ENCODE measurements at places on chromosomes 1 and 21.

GRCh38 chr21:20661246-20661645 is 337.0 kb upstream of the NCAM2 start:
- no peak for DNase-seq

- no peak for DNase-seq
Observed at GRCh38 chr1:34696230-34696629, 58.6 kb upstream of the GJB5 start.

DNA sequence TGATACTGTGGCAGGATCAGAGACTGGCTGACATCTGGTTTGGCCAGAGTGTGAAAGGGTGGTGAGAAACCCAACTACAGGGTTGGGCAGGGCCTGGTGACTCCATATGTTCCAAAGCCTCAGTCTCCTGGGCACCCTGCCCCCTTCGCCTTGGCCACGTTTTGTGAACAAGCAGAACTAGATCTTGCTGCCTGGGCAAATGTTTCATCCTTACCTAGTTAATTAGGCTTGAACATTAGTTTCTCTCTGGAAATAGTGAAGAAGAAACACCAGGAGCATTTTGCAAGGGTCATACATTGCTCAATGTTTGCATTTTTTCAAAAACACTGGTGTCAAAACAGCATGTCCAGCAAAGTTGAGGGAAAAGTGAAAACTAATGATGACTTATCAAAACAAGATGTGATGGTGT is 60.5 kb downstream of the MAP3K7CL start:
- DNase-seq = no peak

GRCh38 chr1:22055463-22055862 is 3.0 kb downstream of the CDC42 start:
- DNase-seq = no peak

GRCh38 chr1:155649676-155650075 is 38.9 kb downstream of the YY1AP1 start:
- DNase-seq = no peak

- DNase-seq = no peak
Observed at GRCh38 chr21:40840401-40841125, 6.4 kb downstream of the DSCAM start.

DNA sequence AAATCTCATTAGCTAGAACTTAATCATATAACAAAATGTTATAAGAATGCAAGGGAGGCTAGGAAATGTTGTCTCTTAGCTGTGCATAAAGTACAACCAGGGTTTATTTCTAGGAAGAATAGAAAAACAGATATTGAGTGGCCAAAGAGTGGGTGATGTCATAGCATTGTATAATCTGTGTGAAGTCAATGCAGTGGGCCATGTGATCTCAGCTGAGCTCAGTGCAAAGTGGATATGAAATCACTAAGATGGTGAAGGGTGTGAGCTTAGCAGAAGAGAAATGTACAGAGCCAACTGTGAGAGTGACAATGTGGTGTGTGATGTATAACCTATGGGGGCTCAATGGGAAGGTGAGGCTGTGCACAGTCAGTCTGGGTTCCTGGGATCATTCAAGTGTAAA is 29.7 kb upstream of the DUSP23 start:
- no peak for DNase-seq

GRCh38 chr1:244050014-244050834 is 859 bp upstream of the ZBTB18 start:
- DNase-seq = peak; percentile 27

DNA sequence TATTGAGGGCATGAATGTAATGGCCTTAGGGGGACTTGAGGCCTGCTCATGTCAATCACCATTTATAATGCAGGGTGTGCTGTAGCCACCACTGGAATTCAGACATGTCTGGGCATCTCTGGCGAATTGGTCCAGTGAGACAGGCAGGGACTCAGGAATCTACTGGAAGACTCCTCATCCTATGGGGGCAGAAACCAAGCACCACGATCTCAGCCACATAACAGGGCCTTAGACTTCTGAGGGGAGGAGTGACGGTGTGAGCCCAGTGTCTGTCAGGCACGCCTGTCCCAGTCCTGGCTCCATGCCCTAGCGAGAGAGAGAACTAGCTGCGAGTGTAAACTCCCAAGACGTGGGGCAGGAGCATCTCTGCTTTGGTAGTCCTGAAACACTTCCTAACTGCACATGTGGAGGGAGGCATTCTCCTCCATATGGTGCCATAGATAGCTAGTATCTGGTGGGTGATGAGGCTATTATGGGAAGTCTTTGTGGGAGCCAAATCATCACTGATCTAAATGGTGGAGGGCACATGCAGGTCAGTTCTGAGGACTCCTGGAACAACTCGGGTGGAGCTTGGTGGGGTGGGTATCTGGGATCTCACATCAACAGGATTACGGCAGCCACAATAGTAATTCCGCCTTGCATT is 29.8 kb upstream of the KIAA0040 start:
- no peak for DNase-seq

DNA sequence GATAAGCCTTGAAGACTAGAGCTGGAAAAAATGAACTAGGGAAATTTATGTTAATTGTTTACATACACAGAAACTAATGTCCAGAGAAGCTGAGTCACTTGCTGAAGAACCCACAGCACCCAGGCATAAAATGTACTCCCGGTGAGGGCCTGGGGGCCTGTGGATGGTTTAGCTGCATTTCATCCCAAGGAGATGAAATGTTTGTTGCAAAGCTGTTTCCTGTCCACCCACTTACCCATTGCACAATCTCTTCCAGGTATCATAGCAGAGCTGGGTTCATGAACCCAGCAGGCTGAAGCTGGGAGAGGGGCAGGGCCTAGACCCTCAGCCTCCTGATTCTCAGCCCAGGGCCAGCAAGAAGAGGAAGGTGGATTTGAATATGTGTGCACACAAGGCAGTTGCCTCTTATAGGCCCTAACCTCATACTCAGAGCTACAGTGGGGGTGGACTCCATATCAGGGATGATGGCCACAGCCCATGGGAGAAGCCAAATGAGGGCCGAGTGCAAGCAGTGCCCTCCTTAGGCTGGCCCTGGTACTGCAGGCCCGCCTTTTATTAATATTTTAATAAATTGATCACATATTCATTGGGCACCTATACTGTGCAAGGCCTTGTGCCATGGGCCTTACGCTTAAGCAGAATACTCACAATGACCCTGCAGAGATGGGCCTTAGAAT is 110.8 kb downstream of the LACTBL1 start:
- peak; percentile 5 for DNase-seq

GRCh38 chr1:215082532-215083382 is at the start of gene KCNK2:
Gene KCNK2, plus strand, starts transcription at chr1:215082737. Its CDS starts 649 bp downstream, at chr1:215083386.
- peak; percentile 13 for DNase-seq

DNA sequence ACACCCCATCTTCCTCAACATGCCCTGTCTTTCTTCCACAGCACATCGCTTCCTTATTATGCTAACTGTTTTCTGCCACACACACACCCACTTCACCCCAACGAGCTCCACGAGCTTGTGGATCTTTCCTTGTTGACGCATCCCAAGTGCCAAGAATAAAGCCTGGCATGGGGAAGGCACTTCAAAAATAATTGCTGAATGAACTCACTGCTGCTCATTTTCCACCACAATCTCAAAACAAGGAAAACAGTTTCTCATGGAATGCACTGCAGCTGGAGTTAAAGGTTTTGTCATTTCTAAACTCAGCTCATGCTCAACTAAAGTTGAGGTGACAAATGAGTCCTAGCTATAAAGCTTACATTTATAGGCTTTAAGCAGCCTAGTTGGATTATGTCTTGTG is 86.0 kb downstream of the TIAM1 start:
- no peak for DNase-seq

DNA sequence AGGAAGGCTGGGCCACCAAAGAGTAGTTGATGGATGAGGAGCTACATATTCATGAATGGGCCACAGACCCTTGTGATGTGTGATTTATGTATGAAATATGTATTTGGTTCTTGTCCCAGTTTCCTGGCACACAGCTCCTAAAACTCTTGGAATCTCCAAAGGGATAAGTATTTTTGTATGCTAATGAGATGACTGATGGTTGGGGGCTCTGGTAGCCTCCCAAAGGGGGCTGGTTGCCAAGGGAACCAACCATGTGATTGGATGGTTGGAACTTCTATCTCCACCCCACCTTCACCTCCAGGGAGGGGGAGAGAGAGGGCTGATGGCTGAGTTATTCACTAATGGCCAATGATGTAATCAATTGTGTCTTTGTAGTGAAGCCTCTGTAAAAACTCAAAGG is 77.1 kb downstream of the ZNF281 start:
- DNase-seq = no peak

DNA sequence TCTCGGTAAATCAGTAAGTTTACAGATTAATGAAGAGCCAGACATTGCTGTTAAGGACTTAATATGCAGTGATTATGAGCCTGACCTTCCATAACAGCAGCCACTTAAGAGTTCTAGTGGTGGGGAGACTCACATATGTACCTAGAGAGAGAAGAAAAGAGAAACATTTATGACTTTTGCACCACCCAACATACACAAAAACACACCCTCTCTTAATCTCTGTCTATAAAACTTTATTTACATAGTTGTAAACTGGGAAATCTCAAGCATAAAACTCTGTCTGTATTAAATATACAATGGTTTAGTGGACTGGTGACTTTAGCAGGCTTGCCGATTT is 347.4 kb upstream of the ADGRL2 start:
- DNase-seq = no peak

GRCh38 chr1:16727190-16728111 is 12.9 kb upstream of the RNU1-4 start:
- DNase-seq = no peak

GRCh38 chr1:245046315-245046714 is 108.5 kb upstream of the KIF26B start:
- no peak for DNase-seq

DNA sequence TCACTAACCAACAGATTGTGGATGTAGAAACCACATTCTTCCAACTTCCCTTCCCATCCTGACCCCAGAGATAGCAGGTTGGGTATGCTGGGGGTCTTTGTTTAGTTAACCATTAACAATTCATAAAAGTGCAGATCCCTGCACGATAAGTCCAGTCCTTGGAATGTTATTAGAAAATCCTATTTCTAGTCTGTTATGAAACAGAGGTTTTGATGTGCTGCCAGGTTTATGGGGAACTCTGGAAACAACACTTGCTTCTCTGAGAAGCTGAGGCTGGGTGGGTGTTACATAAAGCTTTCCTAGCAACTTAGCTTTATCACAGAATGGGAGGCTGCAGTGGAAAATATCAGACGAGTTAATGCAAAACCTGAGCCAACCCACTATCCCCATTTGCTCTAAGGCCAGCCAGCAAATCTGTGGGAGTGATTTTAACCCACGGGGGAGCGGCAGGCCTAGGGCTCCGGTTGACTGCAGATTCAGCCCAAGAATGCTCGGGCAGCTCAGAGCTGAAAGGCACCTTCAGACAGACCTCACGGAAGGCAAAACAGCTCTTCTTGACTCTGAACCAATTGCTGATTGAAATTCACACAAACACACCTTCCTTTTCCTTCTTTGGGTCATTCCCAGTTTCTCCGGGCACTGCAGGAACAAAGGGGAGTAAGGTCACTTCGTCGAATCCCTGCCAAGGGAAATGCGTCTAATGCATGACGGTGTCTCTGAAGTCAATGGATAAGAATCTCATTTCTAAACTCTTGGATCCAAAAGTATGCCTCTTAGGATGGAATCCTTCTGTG is 111.7 kb upstream of the IRF2BP2 start:
- no peak for DNase-seq

GRCh38 chr1:225471453-225472301 is 43.8 kb upstream of the LBR start:
- no peak for DNase-seq

DNA sequence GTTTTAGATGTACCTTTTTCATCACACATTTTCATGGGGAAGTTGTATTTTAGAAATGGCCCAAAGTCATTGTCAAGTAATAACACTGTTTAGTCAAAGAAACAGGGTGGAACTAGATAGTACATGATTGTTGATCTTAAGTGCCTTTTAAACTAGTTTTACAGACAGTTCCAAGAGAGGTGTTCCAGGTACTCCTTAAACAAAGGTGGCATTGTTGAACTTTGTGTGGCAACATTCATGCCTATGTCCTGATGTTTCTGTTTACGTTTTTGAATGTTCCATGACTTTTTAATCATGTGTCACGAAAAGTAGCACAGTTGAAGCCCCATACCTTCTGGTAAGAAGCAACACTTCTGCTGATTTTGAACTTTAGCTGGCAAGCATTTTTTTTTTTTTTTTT is 9.1 kb upstream of the SH3D21 start:
- no peak for DNase-seq

DNA sequence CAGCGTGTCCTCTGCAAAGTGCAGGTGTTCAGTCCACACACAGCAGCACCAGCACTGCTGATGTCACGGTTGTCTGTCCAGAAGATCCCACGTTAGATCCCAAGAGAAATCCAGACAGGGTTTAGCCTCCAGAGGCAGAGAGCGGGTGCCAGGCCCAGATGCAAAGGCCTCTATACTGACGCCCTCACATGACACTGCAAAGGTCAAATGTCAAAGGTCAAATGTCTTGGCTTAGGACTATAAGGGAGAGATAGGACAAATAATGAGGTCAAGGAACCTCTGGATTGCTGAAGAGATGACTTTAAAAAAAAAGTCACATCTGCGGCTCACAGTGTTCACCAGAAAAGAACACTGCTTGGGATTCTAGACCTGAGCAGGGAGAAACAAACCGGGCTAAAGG is 101.5 kb downstream of the COLGALT2 start:
- DNase-seq = no peak

GRCh38 chr1:34770891-34771504 is 10.0 kb upstream of the GJB3 start:
- no peak for DNase-seq

GRCh38 chr1:198153804-198154203 is 3.0 kb upstream of the NEK7 start:
- DNase-seq = no peak

DNA sequence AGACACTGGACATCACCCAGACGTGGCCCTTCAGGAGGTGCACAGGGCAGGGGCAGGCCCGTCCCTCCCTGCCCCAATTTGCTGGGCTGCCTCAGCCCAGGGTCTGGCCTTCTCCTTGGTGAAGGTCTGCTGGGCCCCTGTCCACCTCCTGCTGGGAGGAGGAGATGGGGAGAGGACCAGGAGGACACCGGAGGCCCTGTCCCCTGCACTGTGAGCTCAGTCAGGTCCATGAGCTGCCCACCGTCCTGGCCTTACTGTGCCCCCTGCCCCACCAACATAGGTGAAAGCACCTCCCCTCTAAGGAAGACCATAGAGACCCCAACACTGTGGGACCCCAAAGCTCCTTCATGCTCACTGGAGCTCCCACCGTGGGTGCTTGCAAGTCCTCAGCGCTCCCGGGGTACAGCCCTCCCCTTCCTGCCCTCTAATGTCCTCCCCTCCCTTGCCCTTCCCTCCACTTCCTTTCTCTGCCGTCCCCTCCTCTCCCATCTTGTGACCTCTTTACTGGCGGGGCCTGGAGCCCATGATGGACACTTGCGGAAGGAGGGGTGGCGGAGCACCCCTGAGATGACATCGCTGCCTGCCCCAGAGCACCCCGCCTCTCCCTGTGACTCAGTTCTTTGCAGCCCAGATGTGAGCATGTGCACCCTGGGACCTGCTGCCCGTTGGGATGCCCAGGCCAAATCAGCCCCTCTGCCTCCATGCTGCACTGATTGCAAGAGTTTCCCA is 4.6 kb downstream of the LRRC3 start:
- no peak for DNase-seq

GRCh38 chr1:226601456-226601855 is 52.9 kb downstream of the STUM start:
- DNase-seq = no peak
